ENCODE measurements at places on chromosomes 1 and 21. TPM values are rescaled to one million over a fixed set of nuclear protein-coding genes. Genes with fewer than 3 reads are reported as not detected.

- no peak for DNase-seq
Observed at GRCh38 chr1:214685906-214686305, 82.9 kb downstream of the CENPF start.

MIXL1 gene
- total RNA-seq = not detected

KCNJ15 gene
- 0.46 TPM for total RNA-seq

DNA sequence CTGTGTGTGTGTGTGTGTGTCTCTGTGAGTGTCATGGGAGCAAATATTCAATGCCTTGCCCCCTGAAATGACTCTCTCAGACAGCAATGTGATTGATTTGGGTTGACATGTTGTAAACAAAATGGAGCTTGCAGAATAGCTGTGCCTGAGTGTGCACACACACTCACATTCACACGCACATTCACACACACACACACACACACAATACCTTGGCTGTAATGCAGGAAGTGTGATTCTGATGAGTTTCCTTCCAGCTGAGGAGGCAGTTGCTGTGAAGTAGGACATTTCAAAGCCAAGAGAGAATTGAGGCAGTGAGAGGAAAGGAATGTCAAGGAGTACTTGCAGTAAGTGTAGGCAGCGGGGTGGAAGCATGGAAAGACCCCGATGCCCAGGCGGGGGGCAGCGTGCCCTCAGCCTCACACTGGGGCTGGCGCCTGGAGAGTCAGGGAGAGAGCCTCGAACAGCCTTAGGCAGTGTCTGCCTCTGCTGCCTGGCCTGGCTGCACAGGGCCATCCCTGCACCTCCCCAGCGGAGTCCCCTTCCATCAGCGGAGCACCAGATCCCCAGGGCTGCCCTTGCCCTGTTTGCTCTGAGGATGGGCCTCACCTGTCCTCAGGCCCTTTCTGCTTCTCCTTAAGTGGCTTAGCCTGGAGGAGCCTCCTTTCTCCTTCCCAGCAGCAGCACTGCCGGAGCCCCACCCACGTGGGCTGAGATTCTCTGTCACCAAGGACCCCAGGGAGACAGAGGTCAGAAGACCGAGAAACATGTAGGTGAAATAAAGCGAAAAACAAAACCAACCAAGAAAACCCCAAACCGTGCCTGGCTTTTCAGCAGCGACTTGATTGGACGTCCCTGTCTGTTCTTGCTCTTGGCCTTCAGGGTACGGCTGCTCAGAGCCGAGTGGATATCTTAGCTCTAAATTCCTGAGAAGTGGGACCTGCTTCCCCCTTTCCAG lies 9.2 kb downstream of the VASH2 start:
- no peak for DNase-seq

DNA sequence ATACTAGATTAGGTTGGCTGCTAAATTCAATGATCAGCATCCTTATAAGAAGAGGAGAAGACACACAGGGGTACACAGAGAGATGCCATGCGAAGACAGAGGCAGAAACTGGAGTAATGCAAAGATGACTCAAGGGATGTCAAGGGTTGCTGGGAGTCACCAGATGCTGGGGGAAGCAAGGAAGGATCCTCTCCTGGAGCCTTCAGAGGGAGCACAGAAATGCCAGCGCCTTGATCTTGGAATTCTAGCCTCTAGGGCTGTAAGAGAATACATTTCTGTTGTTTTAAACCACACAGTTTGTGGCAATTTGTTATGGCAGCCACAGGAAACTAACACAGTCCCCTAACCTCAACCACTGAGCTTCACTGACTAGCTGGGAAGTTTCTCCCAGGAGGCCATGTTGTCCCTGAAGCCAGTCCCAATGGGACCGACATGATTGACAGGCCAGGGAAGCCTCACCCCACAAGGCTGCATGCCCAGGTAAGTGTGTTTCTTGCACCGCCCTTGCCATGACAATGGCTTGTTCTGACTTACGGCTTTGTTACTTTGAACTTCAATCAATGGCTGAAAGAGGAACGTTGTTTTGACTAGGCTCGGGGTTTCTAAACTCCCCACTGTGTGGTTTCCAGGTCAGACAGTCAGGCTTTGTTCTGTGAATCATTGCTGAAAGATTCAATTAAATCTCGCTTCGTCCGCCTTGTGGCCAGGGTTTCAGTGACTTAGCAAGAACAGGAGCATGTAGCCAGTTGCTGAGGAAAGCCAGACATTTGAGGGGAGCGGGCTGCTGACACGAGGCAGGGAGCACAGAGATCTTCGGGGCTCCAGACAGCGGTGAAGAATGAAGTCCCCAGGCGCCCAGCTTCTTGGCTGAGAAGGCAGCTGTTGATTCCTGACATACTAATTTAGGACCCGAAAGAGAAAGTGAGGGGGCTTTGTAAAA lies 62.3 kb downstream of the RUNX1 start:
- DNase-seq = no peak

DNA sequence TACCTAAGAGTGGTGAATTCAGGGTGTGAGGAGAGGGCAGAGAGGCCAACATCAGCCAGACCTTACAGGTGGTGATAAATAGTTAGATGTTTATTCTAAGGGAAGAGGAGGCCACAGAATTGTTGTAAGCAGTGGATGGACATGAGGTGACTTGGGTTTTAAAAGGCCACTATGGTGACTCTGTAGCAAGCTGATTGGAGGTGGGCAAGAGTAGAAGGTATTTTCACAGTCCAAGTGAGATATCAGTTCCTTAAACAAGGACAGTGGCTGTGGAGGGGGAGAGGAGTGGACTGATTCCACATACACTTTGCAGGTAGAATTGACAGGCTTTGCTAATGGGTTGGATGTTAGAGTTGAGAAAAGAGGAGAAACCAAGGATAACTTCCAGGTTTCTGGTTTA lies 60.8 kb upstream of the CLDN14 start:
- DNase-seq = no peak

- no peak for DNase-seq
Observed at GRCh38 chr21:42398436-42399028, 2.7 kb upstream of the TMPRSS3 start.

TTC3 gene
- total RNA-seq = 35.8 TPM

- DNase-seq = no peak
Observed at GRCh38 chr21:28723646-28724045, 269.0 kb downstream of the LTN1 start.

GRCh38 chr1:86854352-86854751 lies 59.6 kb downstream of the SELENOF start:
- DNase-seq = no peak

DNA sequence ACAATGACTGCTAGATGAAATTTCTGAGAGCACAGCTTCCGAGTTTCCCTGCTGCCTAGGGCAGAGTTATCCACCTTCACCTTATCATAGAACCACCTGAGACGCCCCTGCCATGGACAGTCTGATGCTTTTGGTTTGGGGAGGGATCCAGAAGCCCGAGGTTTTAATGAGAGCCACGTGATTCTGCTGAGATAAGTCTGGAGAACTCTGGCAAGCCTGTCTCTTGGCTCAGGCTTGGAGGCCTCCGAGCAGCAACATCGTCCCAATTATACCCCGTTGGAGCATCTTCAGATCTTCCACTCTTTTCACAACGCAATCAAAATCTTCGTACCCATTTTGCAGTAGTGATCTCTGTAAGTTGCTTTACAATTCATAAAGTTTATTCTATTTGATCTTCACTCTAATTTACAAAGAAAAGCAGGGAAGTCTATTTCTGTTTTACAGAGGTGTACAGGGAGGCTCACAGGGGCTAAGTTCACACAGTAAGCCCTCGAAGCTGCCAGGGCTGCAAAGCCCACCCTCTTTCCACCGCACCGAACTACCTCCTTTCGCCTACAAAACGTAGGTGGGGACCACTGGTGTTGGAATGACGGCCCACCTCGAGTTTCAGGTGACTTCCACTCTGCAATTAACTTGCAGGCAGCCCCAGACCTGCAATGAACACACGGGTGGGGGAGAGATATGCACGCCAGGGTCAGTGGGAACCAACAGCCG lies 513 bp upstream of the HHAT start:
- no peak for DNase-seq

GRCh38 chr1:48066936-48067335 lies 69.8 kb upstream of the TRABD2B start:
- DNase-seq = no peak

PER3 gene
- 15.4 TPM for total RNA-seq

GRCh38 chr21:16370186-16370585 lies 640.4 kb downstream of the USP25 start:
- DNase-seq = no peak

GRIK3 gene
- 0.65 TPM for total RNA-seq

GRCh38 chr1:26597629-26598039 lies 68.1 kb downstream of the RPS6KA1 start:
- no peak for DNase-seq

DNA sequence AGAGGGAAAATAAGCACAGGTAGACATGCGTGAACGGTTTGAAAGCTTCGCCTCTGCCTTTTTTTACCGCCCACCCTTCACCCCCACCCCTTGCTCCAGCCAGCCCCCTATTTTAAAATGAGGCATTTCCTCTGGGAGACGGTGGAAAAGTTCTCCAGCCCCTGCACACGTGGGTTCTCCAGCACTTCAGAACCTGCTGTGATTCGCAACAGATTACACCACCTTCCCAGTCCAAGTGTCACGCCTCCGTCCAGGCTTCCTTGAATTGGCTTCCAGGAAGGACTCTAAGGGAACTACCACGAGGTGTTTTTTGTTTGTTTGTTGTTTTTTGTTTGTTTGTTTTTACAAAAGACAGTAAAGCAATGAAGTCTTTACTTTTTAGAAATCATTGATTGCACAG lies 2.6 kb downstream of the LRRC7 start:
- DNase-seq = no peak

GRCh38 chr21:43192501-43193081 lies 23.8 kb downstream of the CRYAA start:
- DNase-seq = peak; percentile 41

TNFRSF1B gene
- total RNA-seq = 19.0 TPM

- no peak for DNase-seq
Observed at GRCh38 chr1:54002544-54003248, 15.3 kb downstream of the LDLRAD1 start.

IBA57 gene
- total RNA-seq = 12.7 TPM

DNA sequence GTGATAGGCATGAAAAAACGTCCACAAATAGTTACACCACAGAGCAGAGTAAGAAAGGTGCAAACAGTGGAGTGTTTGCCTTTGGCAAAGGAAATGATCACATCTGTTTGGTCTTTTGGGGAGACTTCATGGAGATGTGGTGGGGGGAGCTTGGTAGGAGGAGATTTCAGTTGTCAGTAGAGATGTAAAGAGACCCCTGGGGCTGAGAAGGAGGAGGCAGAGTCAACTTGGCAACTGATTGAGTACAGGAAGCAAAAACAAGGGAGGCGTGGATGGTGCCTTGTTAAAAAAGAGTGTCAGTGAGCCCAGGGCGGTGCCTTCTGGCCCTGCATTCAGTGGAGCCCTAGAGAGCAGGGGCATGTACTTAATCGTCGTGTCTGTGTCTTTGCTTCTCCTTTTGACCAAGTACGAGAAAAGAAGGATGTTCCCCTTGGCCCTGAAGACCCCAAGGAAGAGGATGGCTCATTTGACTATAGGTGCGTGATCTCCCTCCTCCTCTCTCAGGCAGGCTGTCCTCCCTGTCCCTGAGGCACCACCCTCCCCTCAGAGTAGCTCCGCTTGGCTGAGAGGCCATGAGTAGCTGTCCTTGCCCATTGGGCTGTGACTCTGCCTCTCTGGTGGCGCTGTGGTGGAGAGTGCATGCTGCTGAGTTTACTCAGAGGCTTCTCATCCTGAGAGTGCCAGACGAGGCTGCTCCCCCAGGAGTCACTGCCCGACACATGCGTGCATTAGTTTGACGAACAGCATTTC lies 30.4 kb upstream of the CNTN2 start:
- no peak for DNase-seq

PLA2G2F gene
- total RNA-seq = not detected

GRCh38 chr1:94504601-94505000 lies 37.0 kb downstream of the F3 start:
- no peak for DNase-seq

THEM5 gene
- not detected for total RNA-seq
